ENCODE measurements at places on chromosomes 16 and 17.

- no peak for DNase-seq
Measured at GRCh38 chr16:2428784-2429033, 538 bp upstream of the CCNF start.

GRCh38 chr17:39759204-39759603 is 21.5 kb downstream of the GRB7 start:
- DNase-seq: no peak

DNA sequence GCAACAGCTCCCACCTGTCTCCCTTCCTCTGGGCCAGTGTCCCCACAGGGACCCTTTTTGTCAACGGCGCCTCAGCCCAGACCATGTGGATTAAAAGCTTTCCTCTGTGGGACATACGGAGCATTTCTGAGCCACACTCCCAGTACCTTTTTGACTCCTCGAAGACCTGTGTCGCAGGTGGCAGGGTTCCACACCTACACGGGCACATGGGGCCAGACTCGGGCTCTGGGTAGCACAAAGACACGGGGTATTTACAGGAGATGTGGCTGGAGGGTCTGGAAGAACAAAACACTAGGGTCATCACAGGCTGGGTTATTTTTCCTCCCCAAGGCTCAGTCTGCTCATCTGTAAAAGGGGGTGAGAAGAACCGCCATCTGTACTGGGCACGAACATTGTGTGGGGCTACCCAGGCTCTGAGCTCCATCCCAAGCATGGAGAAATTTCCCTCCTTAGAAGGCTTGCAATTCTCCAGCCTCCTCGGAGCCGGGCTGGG is 32.5 kb upstream of the SNN start:
- DNase-seq: no peak

GRCh38 chr17:413706-414380 is 61.2 kb upstream of the RPH3AL start:
- no peak for DNase-seq

GRCh38 chr16:87248714-87249113 is 68.5 kb downstream of the C16orf95 start:
- no peak for DNase-seq

- no peak for DNase-seq
Measured at GRCh38 chr16:67298277-67298676, 18.9 kb downstream of the PLEKHG4 start.

DNA sequence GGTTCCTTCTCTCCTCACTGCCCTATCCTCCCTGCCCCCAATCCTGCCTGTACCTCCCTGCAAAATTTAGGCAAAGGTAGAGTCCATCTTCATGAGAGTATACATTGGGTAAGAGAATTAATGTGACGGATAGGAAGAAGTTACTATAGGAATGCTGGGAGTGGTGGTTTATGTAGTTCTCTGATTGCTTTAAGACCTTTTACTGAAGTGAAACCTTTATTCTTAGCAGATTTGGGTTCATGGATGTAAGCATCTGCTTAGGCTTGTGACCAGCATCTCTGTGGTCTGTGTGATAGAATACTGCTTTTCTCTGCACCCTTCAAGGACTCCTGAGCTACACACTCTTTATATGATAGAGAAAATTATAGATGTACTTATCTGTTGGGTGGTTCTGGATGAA is 127.3 kb downstream of the PRKCA start:
- DNase-seq: no peak

GRCh38 chr17:77496831-77497577 is 356.2 kb downstream of the SEC14L1 start:
- DNase-seq: peak; percentile 26

DNA sequence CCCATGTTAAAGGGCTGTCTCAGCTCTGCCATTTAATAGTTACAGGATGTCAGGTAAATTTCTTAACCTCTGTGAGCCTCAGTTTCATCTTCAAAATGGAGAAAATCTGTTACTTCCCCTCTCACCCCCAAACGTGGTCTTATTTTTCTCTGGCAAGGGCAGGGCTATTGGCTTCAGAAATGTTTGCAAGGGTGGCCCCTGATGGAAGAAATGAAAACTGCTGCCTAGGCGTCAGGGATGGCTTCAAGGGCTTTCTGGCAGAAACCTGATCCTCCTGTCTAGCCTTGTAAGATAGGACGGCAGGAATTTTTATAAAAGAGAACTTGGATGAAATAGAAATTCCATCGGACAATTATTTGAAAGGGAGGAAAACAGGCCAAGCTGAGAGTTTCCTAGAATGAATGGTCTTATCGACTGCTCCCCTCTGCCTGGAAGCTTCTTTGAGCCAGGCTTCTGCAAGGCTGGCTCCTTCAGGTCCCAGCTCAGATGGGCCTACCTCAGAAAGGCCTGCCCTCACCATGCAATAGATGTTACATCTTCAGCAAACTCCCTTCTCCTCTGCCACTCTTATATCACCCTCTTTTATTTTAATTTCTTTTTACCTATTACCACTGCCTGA is 43.0 kb upstream of the TANGO6 start:
- peak; percentile 33 for DNase-seq

- no peak for DNase-seq
Measured at GRCh38 chr16:69861292-69862030, 89.7 kb upstream of the CLEC18A start.

DNA sequence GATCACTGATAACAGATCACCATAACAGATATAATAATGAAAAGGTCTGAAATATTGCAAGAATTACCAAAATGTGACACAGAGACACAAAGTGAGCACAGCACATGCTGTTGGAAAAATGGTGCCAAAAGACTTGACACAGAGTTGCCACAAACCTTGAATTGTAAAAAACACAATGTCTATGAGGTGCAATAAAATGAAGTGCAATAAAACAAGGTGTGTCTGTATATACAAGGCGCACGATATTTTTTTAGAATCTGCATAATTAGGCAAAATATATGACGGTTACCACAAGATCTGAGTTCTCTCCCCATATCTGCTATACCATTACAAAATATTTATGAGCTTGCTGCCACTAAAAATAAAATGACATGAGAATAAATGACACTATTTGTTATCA is 171.9 kb upstream of the AXIN2 start:
- DNase-seq: no peak

DNA sequence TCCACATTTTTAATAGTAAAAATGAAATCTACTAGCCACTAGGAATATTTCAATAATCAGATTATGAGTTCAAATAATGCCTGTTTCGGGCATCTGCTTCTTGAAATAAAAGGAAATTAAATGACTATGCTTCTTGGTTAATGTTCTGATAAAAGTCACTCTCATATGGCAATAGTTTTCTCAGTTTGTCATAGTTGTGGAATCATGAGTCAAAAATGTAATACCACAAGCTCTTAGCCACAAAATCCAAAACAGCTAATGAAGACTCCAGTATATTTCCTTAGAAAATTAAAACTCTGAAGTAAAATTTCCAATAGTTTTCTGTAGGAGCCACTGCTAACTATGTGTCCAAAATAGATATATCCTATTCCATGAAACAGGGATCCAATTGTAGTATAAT is 676.3 kb upstream of the CDH8 start:
- DNase-seq: no peak

GRCh38 chr17:32498391-32498790 is 11.6 kb downstream of the CDK5R1 start:
- DNase-seq: no peak

DNA sequence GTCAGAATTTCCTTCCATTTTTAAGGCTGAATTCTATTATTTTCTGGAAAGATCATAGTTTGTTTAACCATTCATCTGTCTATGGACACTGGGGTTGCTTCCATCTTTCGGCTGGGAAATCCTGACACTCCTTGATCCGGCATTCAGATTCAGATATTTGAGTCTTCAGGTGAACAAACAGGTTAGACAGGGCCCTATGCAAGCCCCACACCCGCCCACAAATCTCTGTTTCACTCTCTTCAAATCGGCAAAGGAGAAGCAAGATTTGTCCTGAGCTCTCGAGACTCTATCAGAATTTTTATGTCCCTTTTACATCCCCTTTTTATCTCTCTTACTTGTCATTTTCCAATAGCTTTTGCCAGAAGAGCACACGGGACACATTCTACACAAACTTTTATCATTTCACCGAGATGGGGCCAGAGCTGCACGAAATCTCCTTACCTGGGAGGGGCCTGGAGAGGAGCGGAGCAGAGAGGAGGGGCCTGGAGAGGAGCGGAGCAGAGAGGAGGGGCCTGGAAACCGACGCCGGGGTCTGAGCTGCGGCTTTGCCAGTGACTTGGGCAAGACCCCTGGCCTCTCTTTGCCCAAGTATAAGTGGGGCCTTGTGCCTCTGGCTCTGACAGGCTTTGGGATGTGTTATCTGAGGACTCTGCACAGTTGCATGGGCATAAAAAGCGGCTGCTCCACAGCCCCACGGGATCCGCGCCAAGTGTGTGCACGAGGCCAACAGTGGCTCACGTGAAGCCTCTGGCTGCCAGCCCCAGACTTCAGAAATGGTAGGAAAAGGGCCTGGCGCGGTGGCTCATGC is 54.3 kb upstream of the RBFOX3 start:
- DNase-seq: no peak

DNA sequence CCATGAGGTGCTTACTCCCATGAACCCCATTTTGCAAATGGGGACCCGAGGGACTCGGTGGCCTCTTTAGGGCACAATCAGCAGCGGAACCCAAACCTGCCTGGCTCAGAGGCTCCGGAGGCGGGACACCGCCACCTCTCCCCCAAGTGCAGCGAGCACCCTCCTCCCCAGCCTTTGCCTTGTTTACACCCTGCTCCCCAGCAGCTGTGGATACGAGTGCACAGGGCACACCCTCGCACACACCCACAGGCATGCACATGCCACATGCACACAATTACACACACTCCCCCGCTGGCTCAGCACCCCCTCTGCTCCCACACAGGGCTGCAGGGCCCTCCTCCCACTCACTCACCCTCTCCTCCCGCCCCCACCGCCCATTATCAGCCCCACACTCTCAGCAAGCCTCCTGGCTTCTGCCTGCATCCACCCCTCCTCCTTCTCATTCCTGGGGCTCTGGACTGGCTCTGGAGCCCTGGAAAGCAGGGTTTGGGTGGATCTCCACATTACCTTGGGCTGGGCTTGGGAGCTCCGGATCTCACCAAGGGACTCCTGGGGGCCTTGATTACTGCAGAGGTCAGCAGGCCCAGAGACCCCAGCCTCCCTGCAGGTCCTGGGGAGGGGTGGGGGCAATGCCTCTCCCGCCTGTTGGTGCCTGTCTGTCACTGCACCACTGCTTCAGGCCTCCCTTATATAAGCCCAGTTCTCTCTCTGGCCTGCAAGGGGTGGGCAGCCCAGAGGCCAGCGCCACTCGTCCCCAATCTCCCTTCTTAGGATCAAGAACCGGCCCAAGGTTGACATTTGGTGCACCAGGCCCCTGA is 6.4 kb downstream of the PDK2 start:
- no peak for DNase-seq

GRCh38 chr17:42120770-42121769 is at the start of gene KAT2A:
Gene KAT2A (minus strand): TSS chr17:42121367. CDS start chr17:42121304, 63 bp downstream.
- DNase-seq: peak; percentile 85

DNA sequence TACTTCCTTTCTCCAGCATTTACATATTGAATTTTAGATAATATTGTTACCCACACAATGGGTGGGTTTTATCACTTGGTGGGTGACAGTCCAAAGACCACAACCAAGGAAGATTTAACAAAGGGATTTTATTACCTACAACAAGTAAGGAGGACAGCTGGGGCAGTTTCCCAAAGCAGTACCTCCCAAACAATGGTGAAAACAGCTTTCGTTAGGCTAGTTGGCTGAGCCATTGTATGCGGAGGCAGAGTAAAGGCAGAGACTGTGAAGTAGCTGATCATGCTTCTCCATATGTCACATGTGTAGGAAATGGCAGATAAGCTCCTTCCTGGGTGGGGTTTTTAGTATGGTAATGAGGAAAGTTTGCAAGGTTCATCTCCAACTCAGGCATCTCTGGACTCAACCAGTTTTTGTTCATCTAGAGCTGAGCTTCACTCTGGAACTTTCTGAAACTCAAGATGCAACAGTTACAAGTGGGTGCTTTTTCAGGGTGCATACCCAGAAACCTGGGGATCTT is 104.3 kb upstream of the PSMD7 start:
- no peak for DNase-seq

DNA sequence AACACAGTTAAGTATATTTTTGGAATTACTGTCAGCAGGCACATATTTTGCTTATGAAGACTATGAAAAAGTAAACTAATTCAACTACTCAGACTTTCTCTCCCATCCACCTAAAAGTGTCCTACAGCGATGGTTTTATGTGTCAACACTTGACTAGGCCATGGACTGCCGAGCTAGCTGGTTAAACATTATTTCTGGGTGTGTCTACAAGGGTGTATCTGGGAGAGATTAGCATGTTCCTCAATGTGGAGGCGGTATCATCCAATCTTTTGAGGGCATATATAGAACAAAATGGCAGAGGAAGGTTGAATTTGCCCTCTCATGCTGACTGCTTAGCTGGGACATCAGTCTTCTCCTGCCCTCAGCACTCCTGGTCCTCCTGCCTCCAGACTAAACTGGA is 82.7 kb upstream of the CDYL2 start:
- DNase-seq: no peak

- no peak for DNase-seq
Measured at GRCh38 chr17:37802712-37803416, 58.0 kb upstream of the HNF1B start.

- no peak for DNase-seq
Measured at GRCh38 chr17:27915709-27916108, 22.5 kb upstream of the LYRM9 start.

DNA sequence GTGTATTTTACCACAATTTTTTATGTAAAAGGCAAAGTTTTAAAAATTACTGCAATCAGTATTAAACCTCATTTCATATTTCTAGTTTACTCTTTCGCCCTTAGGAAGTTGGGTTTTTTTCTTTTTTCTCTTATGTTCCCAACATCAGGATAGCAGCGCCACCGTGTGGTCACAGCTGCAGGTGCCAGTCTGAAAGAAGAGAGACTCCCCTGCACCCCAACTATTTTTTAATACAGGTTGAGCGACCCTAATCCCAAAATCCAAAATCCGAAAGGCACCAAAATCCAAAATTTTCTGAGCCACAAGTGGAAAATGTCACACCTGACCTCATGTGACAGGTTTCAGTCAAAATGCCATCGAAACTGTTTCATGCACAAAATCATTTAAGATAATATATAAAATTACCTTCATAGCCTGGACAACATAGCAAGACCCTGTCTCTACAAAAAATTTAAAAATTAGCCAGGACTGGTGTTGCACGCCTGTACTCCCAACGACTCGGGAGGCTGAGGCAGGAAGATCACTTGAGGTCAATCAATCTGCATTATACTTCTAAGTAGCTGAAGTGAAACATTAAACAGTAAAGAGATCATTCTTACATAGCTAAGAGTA is 21.8 kb upstream of the ASGR2 start:
- peak; percentile 77 for DNase-seq

GRCh38 chr16:11405331-11406176 is 60.3 kb downstream of the RMI2 start:
- peak; percentile 70 for DNase-seq

GRCh38 chr16:4070936-4071335 is 45.3 kb downstream of the ADCY9 start:
- DNase-seq: no peak
